A673 (cell line): ENCODE measurements at places on chromosomes 16 and 17. TPM values are rescaled to one million over a fixed set of nuclear protein-coding genes. Genes with fewer than 3 reads are reported as not detected.

DNA sequence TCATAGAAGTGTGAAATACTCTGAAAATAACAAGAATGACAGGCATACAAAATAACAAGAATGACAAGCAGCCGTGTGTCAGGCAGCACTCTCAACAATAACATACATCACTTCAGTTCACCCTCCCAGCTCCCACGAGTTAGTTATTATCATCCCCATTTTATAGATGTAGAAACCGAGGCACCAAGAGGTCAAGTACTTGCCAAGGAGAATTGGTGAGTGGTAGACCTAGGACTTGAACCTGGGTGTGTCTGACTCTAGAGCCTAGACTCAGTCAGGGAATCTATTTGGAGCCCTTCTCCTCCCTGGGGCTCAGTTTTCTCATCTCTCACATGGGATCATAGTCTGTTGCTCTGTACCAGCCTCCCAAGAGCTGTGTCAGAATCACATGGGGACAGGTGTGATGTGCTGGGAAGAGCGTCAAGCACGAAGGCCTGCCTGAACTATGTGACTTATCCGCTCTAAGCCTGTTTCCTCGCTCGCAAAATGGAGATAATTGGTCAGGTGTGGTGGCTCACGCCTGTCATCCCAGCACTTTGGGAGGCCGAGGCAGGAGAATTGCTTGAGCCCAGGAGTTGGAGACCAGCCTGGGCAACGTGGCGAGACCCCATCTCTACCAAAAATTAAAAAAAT lies 19.4 kb upstream of the PHOSPHO1 start:
- peaks cover 10% of the 10 kb centered on the region for H3K4me1 ChIP-seq
- no peak overlapping the region for H3K4me3 ChIP-seq
- no peak overlapping the region for H3K27ac ChIP-seq
- no peak for DNase-seq
- no peaks in the 10 kb centered on the region for H3K27me3 ChIP-seq
- H3K36me3 ChIP-seq: no peaks in the 10 kb centered on the region

DNA sequence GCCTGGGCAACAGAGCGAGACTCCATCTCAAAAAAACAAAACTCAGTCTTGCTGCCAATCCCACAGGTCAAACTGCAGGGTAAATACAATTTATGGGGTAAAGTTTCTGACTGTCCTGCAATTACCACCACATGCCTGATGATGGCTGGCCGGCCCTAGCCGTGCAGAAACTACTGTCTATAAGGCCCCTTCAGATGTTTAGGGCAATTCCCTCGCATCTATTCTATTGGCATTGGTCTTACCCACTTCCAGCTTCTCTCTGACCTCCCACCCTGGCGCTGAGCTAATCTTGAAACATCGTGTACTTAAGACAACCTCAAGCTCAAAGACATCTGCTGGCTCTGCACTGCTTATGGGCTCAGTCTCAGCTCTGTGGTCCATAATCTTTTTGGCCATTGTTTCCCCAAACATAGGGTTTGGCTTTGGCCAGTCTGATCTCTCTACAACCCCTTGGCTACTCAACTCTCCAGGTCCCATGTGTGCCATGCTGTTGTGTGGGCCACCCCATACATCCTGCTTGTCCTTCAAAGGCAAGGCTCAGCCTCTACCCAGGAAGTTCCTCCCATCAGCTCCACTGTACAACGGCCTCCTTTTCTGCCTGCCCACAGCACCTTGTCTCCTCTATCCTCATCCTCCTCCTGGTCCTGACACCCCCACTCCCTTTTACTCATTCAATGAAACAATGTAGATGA lies 16.6 kb downstream of the MAP3K14 start:
- H3K27me3 ChIP-seq: no peaks in the 10 kb centered on the region
- H3K4me3 ChIP-seq: no peak overlapping the region
- DNase-seq: no peak
- no peak overlapping the region for H3K27ac ChIP-seq
- peaks cover 3% of the 10 kb centered on the region for H3K4me1 ChIP-seq

- no peaks in the 10 kb centered on the region for H3K27me3 ChIP-seq
- no peak overlapping the region for H3K4me3 ChIP-seq
- no peak for DNase-seq
Measured at GRCh38 chr16:31063495-31063842, 10.6 kb downstream of the ZNF668 start.

DNA sequence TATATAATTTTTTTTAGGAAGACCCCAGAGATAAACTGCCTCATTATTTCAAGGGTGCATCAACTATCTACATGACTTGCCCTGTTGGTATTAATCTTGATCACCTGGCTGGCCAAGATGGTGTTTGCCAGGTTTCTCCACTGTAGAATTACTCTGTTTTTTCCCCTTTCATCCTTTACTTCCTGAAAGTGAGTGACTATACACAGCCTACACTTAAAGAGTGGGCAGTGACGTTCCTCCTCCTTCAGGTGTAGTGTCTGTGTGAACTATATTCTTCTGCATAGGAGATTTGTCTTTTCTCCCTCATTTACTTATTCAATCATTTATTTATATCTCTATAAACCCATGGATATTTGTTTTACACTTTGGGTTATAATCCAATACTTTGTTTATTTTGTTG lies 246.7 kb downstream of the IRF8 start:
- DNase-seq: no peak
- H3K4me3 ChIP-seq: no peak overlapping the region
- H3K27ac ChIP-seq: no peak overlapping the region
- H3K36me3 ChIP-seq: no peaks in the 10 kb centered on the region
- H3K4me1 ChIP-seq: no peaks in the 10 kb centered on the region
- H3K27me3 ChIP-seq: peaks cover 44% of the 10 kb centered on the region

DNA sequence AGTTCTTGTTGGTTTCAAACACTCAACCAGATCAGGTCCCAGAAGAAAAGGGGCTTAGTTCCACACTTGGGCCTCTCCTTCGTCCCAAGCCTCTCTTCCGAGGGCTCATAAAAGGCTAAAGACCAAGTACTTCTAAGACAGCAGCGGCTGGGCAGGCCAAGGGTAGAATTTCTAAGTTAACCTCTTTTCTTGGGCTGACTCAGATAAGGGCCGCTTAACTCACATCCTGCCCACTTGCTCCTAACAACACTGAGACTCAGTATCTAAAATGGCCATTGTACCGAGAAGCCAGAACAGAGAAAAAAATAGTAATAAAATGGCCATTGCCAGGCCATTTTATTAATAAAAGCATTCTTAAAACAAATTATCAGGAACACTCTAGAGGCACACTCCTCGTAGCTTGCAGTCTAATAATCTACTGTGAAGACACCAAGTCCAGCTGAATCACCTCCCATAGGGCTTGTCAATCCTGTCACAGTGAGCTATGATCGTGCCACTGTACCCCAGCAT lies 42.1 kb downstream of the RANBP10 start:
- no peaks in the 10 kb centered on the region for H3K27me3 ChIP-seq
- H3K36me3 ChIP-seq: no peaks in the 10 kb centered on the region
- H3K4me1 ChIP-seq: no peaks in the 10 kb centered on the region
- H3K4me3 ChIP-seq: no peak overlapping the region

DNA sequence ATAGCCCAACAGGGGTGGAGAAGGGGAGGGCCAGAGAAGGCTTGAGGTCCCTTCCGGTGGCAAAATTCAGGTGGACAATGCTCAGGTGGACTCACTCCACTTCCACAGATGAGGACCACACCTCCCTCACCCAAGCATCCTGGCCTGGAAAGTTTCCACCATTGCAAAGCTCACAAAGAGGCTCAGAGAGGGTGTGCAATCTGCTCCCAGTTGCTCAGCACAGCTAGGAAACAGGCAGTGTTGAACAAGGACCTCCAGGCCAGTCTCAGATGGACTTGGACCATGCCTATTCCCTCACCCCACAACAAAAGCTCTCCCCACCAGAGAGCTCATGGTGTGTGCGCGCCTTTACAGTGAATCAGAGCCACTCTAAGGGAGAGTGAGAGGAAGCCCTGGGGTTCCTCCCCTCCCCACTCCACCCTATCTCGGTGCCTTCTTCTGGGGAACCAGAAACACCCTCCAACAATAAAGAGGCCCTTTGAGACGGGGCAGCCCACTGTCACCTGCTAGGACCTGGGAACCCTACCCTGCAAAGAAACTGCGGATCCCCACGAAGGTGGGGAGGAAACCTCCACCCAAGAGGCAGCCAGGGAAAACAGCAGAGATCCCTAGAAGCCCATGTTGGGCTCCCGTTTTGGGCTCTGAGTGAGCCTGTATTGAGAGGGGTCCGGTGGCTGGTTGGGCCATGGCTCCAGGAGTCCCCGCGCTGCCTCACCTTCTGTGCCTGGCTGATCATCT lies 1.6 kb downstream of the FAM83G start:
- no peaks in the 10 kb centered on the region for H3K36me3 ChIP-seq
- peak overlapping the region; percentile 68 for H3K4me3 ChIP-seq
- H3K4me1 ChIP-seq: no peaks in the 10 kb centered on the region
- DNase-seq: no peak

GRCh38 chr16:2829501-2830354 lies at the start of gene ZG16B:
Gene ZG16B (plus strand): TSS chr16:2830303. CDS start chr16:2830442, 139 bp downstream.
- no peak within 1 kb of the TSS for H3K27ac ChIP-seq
- H3K27me3 ChIP-seq: no peaks in the 10 kb centered on the region
- H3K4me1 ChIP-seq: no peaks in the 10 kb centered on the region
- no peaks in the 10 kb centered on the region for H3K36me3 ChIP-seq
- no peak within 1 kb of the TSS for H3K4me3 ChIP-seq

- H3K36me3 ChIP-seq: no peaks in the 10 kb centered on the region
- H3K4me1 ChIP-seq: peaks cover 11% of the 10 kb centered on the region
- H3K4me3 ChIP-seq: no peak overlapping the region
- H3K27ac ChIP-seq: no peak overlapping the region
Measured at GRCh38 chr17:35297666-35298065, 54.8 kb downstream of the SLFN5 start.

GRCh38 chr17:75758131-75758905 lies 6.7 kb downstream of the GALK1 start:
- no peaks in the 10 kb centered on the region for H3K27me3 ChIP-seq
- H3K4me1 ChIP-seq: peaks cover 5% of the 10 kb centered on the region
- H3K4me3 ChIP-seq: no peak overlapping the region

The FSCN2 gene
- 0.26 and 0.31 TPM in 2 replicates for total RNA-seq

The SCNN1B gene
- 1.5 and 2.5 TPM in 2 replicates for total RNA-seq

The NR1D1 gene
- total RNA-seq: 1.9 and 2.6 TPM in 2 replicates

The LAT gene
- 2.8 and 5.5 TPM in 2 replicates for total RNA-seq
